ENCODE measurements at places on chromosomes 4 and X.
A peak's percentile ranks its signal among the peaks of the same experiment; 100 is the strongest.

DNA sequence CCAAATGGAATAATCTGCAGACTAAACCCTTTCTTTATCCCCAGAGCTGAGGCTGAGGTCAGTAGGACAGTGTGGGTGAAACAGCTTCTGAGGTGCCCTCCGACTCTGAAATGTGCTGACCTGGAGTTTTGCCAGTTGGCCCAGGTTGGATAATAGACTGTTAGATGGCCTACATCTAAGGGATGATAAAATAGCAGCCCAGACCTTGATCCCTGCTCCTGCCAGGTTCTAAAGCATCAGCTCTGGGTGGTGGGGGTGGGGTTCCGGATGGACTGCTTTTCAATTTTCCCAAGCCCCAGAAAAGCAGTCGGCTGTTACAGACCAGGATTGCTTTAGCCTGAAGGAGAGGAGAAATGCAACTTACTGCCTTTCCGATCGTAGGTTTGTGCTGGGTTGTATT lies 110.4 kb downstream of the NHS start:
- DNase-seq, result no peak

- no peak for DNase-seq
Measured at GRCh38 chrX:15881381-15881897, 26.8 kb upstream of the AP1S2 start.

GRCh38 chr4:82247629-82248028 lies 126.2 kb downstream of the HNRNPD start:
- DNase-seq, result no peak

GRCh38 chrX:46559062-46559461 lies 13.8 kb upstream of the ZNF674 start:
- no peak for DNase-seq

DNA sequence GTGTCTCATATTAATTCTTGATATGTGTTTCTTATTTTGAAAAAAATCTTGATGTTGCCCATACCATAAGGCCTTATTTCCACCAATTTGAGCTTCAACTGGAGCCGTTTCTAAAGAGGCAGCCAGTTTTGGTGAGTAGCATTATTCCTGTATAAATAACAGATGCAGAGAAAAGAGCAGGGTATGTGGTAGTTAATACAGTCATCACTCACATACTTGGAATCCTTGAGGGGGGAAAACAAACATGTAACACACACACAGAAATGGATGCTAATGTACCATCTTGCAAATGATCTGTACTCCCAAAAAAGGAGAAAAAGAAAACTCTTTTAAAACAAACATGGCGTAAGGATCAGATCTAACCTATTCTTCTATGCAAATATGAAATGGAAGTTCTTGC lies 389.7 kb downstream of the GPM6A start:
- no peak for DNase-seq

- no peak for DNase-seq
Measured at GRCh38 chr4:145034727-145035211, 63.2 kb downstream of the ANAPC10 start.

DNA sequence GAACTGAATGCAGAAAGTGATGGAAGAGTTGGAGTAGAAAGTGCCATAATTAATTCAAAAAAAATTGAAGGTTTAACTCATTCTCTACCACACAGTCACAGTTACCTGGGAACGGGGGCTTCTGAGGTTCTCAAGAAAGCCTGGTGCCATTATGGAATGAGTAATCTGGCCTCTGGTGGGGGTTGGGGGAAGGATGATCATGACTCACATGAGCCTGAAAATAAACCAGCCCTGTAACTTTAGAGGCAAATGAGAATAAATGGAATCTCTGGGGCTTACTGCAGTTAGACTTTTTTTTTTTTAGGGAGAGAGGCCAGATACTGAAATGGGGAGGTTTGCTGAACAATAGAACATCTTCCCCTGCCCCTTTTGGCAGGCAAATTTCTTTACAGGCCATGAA lies 55.3 kb downstream of the SOD3 start:
- no peak for DNase-seq

- DNase-seq, result no peak
Measured at GRCh38 chr4:182770996-182771514, 146.1 kb downstream of the DCTD start.

DNA sequence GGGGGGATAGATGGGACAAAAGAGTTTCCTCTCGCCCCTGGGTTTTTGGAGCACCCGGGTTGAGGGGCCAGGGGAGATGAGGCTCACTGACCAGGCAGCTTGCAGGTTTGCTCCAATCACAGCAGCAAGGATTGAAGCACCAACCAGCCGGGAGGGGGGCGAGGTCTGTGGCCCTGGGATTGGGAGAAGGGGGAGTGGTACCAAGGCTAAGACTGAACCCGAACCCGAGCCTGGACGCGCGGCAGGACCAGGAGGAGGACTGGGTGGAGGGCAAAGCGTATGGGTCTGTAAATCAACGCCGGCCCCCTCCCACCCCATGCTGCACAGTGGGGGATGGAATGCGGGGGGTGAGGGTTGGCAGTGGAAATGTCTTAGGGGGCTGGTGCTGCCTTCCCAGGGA lies 3.5 kb downstream of the SOX3 start:
- no peak for DNase-seq

DNA sequence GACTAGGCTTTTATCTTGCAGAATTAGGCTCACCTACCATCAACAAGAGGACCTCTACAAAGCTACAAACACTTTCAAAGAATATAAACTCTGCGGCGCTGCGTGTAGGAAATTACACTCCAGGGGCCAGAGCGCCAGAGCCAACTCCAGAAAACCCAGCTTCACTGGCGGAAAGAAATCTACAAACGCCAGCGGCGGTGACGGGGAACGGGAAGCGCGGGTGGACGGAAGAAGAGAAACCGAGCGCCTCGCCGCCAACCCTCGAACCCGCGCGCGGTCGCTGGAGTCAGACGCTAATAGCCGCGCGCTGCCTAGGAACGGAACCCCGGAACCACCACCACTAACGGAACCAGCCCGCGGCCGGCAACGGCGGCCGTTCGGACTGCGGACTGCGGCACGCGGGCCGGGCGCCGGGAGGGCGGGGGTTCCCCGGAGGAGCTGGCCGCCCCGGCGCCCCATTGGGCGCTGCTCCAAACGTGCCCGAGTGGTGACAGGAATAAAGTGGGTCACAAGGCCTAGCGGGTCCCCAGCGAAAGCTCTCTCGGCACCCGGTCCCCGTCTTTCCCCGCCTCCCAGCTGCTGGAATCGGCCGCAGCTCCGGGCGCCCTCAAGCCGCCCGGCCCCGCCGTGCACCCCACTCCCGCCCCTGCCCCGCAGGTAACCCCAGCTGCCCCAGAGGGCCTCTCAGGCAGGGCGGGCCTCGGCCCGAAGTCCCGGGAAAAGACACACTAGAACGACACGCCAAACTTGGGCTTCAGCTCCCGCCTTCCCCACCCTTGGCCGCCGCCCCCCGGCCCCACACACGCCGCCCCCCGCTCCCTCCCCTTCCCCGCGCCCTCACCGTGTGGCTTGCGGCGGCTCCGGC lies 836 bp downstream of the CLOCK start:
- peak; percentile 41 for DNase-seq

DNA sequence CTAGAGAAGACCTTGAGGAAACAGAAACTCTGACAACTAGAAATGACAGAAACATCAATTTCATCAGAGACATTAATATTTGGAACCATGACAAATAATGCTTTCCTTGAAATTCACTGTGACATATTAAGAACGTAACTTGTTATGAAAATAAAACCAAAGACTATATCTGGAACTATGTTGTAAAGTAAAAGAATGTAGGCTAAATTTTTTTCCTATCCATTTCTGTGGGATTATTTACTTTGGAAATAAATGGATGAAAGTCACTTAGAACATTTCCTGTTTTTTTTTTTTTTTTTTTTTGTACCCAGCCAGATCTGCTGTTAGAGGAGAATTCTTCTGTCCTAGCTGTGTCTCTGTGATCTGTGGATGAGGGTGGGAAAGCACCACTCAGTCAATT lies 255.9 kb downstream of the SPRY1 start:
- DNase-seq, result no peak

GRCh38 chr4:180164799-180165198 lies 2078.4 kb upstream of the TENM3 start:
- DNase-seq, result no peak

GRCh38 chrX:39174241-39174771 lies 373.0 kb downstream of the MID1IP1 start:
- DNase-seq, result no peak

DNA sequence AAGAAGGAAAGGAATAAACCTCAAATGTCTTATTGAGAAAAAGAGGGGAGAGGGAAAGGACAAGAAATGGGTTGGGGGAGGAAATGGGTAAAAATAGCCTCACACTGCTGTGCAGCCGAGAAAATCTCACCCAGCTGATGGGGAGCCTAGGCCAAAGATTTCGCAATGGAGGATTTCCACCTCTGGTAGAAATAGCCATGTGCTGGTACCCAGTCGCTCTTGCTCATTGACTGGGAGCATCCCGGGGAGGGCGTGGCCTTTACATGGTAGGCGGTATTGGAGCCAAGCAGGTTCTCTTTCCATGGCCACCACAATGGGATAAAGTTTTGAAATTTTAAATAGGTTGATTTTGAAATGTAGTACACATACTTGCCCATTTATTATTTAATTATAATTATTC lies 255.1 kb upstream of the LDB2 start:
- DNase-seq, result no peak

DNA sequence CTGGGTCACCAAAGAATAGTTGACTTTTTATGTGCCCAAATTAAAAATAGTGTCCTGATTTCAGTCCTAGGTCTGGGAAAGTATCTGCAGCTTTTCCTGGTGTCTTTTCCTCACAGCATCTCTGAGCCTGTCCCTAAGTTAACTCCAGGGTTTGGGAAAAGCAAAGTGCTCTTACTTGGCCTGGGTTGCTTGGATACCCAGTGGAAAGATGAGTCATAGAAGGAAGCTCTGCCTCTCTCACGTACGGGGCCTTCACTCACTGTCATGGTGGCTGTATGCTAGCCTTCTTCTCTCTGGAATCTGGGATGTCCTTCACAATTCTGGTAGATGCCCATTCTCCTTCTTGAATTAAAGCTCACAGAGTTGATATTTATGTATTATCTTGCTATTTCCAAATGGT lies 607.3 kb downstream of the ANKRD50 start:
- no peak for DNase-seq

- DNase-seq, result no peak
Measured at GRCh38 chr4:142917678-142918077, 71.6 kb upstream of the INPP4B start.

GRCh38 chr4:37721995-37722638 lies 35.9 kb upstream of the RELL1 start:
- no peak for DNase-seq

- no peak for DNase-seq
Measured at GRCh38 chrX:14027511-14028019, 2.1 kb downstream of the GEMIN8 start.

GRCh38 chr4:175253184-175253902 lies 335.2 kb downstream of the ADAM29 start:
- DNase-seq, result no peak

- no peak for DNase-seq
Measured at GRCh38 chr4:182925298-182925757, 8.1 kb upstream of the DCTD start.

DNA sequence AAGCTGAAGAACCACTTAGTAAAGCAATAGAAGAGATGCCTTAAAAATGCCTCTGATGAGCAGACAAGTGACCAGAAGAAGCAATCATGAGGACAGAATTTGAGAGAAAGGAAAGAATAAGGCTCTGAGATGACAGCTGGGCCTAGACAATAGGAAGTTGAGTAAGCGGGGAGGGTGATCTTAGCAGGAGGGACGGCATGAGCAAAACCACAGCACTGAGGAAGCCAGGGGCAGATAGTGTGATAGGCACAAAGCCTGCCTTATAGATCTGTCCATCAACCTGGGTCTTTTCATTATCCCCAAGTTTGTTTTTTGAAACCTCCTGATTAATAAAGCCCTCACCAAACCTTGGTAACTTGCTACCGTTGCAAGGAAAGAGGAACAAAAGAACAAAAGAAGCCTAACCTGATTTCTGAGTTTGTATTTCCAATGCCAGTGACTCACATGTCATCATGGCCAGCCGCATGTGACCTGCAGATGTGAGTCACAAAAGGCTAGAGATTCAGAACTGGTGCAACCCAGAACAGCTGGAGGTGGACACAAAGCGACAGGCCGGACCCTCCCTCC lies 55.7 kb upstream of the PPARGC1A start:
- peak; percentile 30 for DNase-seq

- DNase-seq, result no peak
Measured at GRCh38 chrX:95076449-95076848, 1402.4 kb downstream of the FAM133A start.

GRCh38 chr4:147576084-147576483 lies 41.1 kb upstream of the TMEM184C start:
- no peak for DNase-seq

DNA sequence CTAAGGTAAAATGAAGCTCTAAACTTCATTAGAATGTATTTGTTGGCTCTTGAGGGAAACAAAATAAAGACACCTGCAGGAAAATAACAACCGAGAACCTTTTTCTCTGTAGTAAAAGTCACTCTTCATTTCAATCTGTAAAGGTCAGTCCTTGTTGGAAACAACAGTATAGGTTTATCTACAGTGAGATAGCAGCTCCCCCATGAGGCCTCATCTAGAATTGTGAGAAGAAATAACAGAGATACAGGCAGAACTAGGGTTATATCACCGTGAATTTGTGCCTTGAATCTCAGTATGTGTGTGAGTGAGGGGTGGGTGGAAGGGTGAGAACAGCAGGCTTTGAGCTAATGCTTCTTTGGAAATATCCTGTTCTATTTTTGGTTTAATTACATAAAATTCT lies 107.8 kb upstream of the FMR1 start:
- no peak for DNase-seq

GRCh38 chr4:128163177-128164117 lies 102.3 kb downstream of the LARP1B start:
- no peak for DNase-seq

DNA sequence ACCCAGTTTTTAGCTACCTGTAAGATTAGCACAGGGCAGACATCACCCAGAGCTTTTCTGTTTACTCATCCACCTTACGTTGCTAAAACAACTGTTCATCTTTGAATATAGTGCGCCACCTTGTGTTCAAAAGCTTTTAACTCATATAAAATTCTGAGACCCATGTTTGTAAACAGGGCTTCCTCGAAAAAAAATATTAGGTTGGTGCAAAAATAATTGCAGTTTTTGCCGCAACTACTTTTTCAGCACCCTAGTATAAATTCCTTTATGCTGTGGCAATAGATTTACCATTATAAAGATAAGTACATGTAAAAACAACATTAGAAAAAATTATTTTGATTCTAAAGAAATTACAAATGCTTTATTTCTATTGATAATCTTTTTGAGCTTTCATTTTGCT lies 147.9 kb downstream of the LRBA start:
- peak; percentile 29 for DNase-seq

DNA sequence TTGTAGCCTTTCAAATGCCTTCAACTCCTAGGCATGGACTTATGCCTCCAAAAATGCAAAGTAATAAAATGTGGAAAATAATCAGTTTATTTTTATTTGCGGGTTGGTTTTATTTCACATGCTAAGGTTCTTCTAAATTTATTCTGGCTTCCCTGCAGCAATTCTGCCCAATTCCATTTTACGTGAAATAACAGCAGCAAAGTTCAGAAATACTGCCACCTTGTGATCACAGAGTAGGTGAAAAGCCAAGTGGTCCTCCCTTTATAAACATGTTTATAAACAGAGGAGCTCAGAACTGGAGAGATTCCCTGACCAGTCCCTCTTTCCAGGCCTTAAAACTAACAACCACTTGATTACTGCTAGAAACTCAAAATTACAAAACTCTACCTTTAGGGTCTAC lies 14.7 kb upstream of the DCHS2 start:
- no peak for DNase-seq
